ENCODE measurements at places on chromosomes 5 and 9. TPM values are rescaled to one million over a fixed set of nuclear protein-coding genes. Genes with fewer than 3 reads are reported as not detected.

PPP3R2 gene
- not detected for total RNA-seq

NADK2 gene
- 18.2 TPM for total RNA-seq

LPAR1 gene
- not detected for total RNA-seq

C8G gene
- total RNA-seq = 0.69 TPM

GRXCR2 gene
- total RNA-seq = not detected

PCDHB11 gene
- total RNA-seq = not detected

Data from activated B cell treated with CpG ODN at 0.5 μM for 24 hours (primary cell).